A549 treated with ZK216348 at 1 μM for 4 hours (cell line): ENCODE measurements at places on chromosomes 11 and 22. TPM values are rescaled to one million over a fixed set of nuclear protein-coding genes. Genes with fewer than 3 reads are reported as not detected.

PARVG gene
- total RNA-seq, result not detected in 5 replicates

RTN4R gene
- 5.4 to 14.5 TPM (median 13.8 TPM) in 5 replicates for total RNA-seq

SPTBN2 gene
- total RNA-seq, result 9.3 to 14.5 TPM (median 10.5 TPM) in 5 replicates

DUSP8 gene
- total RNA-seq, result 0.88 to 1.6 TPM (median 1.0 TPM) in 5 replicates

TSPAN32 gene
- total RNA-seq, result not detected in 5 replicates

MRGPRG gene
- total RNA-seq, result 0.18 TPM in 1 of 5 replicates, not detected in the others

CREBZF gene
- total RNA-seq, result 19.6 to 33.4 TPM (median 28.1 TPM) in 5 replicates

CBLIF gene
- not detected in 5 replicates for total RNA-seq

APOBEC3H gene
- total RNA-seq, result 0.20 to 1.2 TPM (median 0.49 TPM) in 3 of 5 replicates, not detected in the others

WNT7B gene
- 52.8 to 107 TPM (median 96.4 TPM) in 5 replicates for total RNA-seq

MS4A15 gene
- total RNA-seq, result not detected in 5 replicates

CCDC81 gene
- 0.17 to 0.29 TPM (median 0.28 TPM) in 4 of 5 replicates, not detected in the other for total RNA-seq

INSC gene
- total RNA-seq, result not detected in 5 replicates

PATE2 gene
- 0.41 TPM in 1 of 5 replicates, not detected in the others for total RNA-seq

GAS2 gene
- total RNA-seq, result 0.75 to 1.1 TPM (median 1.0 TPM) in 5 replicates

TUB gene
- total RNA-seq, result 5.1 to 7.9 TPM (median 7.5 TPM) in 5 replicates
